ENCODE measurements at places on chromosomes 2 and 18.

DNA sequence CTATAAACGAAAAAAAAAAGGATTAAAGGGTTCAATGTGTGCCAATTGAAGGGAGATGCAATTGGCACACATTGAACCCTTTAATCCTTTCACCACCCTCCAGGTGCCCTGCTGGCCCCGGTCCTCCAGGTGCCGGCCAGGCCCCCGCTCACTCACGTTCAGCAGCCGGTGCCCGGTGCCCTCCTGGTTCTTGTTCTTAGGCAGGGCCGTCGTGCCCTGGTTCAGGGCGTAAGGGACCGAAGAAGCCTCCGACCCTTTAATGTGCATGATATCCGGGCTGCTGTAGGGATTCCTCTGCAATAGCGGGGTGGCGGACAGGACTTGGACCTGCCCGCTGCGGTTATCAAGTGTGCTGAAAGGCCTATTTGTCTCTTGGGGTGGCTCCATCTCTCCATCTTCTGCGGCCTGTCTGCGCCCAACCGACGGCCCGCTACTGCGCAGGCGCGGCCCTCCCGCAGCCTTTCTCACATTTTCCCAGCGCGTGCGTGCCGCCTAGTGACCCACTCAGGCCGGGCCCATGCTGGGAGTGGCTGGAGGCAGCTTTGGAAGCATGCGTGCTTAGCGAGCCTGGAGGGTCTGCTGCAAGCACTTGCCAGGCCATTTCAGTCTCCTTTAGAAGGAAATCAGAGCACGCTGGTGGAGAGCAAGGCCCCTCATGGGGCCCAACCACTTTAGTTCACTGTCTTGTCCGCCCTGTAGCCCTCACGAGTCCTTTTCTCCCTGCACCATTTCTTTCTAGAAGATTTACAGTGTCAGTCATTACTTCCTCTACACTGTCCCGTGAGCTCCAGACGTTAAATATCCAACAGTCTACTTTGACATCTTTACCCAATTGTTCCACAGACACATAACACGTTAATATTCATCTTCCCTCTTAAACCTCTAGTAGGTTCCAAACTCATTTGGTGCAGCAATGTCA is 24.3 kb downstream of the TMEM237 start:
- no peak for DNase-seq

- no peak for DNase-seq
Measured at GRCh38 chr2:33083699-33084387, 137.1 kb downstream of the LTBP1 start.

DNA sequence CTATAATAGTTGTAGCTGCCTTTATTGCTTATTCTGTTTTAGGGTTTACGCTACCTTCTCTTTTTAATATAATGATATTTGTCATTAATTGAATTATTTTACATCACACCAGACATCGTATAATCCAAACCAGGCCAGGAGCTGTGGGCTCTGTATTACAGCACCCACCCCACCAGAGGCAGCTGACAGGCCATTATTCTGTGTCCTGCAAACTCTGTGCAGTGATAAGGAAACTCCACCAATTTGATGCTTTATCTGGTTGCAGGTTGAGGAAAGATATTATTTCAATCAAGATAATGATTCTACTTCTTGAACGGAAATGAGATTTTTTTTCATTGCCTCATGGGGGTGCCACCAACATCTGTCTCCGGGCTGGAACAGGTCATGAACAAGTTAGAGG is 227.3 kb downstream of the ZBTB7C start:
- no peak for DNase-seq

DNA sequence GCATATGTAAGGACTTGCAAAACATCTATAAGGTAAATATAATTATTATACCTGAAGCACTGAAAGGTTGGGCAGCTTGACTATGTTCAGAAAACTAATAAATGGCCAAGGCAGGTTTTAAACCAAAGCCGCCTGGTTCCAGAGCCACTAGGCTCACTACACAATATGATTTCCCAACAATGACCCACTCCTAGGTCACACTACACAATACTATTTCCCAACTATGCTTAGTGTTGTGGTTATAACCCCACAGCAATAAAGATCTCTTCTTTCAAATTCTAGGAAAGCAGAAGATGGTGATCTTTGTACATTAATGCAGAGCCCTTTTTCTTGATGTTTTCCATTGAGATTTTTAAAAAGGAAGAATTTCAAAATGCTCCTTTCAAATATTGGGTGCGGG is 180.4 kb downstream of the CYRIA start:
- no peak for DNase-seq

- no peak for DNase-seq
Measured at GRCh38 chr2:9498210-9498609, 23.9 kb downstream of the IAH1 start.

- no peak for DNase-seq
Measured at GRCh38 chr2:21469158-21469557, 345.4 kb downstream of the TDRD15 start.

DNA sequence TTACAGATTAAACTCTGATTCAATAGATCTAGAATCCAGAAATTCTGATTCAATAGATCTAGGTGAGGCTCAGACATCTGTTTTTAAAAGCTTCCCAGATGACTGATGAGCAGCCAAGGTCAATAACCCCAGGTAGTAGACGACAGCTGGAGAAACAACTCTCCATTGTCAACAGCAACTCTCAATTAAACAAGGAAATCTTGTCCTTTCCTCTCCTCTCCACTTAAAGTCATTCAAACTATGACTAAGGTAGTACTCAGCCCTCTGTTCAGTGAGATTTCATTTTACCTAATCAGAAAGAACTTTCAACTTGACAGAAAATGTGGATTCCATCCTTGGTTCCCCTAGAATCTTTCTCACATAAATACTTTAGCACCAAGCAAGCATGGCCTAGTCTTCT is 94.6 kb upstream of the SCG2 start:
- no peak for DNase-seq
